Retinal pigment epithelial cell (primary cell): ENCODE measurements at places on chromosomes 2 and 18.

DNA sequence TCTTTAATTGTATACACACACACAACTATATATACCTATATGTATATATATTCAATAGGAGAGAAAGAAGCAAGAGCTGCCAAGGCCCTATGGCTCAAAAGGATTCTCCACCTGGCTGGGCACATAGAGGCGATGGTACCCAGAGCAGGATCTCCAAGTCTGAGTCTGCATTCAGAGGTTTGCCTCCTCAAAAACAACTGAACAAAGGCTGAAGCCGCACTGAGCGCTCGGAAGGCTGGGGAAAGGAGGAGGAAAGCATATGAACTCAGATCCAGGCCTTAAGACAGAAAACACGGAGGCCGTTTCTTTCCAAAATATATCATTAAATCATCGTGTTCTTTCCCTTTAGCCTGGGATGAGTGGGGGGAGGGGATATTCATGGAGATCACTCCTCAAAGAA lies 3.6 kb downstream of the HOXD12 start:
- no peak for DNase-seq

DNA sequence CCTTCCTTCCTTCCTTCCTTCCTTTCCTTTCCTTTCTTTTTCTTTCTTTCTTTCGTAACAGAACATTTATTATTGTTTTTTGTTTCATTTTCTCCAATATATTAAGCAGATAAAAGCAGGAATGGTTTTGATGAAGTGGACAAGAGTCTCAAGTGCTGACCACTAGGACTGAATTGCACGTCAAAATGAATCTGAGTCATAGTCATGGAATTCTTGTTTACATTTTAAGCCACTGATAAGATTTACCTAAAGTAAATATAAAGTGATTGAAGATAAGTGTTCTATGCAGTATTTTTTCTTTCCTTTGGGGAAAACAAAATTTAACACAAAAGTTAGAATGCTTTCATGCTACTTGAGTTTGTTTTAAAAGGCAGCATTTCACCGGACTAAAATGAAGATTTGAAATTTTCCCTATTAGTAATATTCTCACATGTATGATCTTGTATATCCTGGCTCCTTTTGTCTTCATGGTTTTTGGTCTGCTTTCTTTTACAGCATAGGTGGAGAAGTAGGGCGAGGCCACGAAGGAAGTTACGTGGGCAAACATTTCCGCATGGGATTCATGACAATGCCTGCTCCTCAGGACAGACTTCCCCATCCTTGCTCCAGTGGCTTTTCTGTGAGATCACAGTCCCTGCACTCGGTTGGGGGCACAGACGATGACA lies 113.5 kb downstream of the NYAP2 start:
- peak; percentile 66 for DNase-seq

DNA sequence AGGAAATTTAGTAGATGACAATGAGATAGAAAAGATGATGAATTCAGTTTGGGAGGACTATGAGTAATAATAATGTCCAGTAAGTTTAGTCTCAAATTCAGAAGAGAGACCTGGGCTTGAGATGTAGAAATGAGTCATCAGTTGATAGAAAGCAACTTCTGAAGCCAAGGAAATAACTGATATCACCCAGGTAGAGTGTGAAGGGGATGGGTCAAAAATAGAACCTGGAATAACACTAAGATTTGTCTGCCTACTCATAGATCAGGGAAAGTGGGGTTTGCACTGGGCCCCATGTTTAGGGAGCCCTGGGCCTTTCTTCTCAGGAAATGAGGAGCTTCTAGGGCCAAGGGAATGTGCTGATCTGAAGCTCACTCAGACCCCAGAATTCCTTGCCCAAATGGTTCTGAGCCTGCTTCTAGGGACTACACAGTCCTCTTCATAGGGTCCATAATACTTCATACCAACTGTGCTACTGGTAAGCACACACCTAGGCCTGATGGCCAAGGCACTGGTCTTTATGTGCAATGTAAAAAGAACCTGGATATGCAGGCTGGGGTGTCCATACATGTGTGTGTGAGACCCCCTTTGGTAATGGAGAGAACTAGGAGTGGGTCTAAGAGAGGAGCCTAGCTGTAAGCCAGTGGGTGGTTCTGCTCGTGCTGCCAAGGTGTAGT lies 141.2 kb downstream of the IKZF2 start:
- DNase-seq, result no peak

GRCh38 chr2:135494503-135494902 lies 36.5 kb downstream of the ZRANB3 start:
- peak; percentile 0 for DNase-seq

DNA sequence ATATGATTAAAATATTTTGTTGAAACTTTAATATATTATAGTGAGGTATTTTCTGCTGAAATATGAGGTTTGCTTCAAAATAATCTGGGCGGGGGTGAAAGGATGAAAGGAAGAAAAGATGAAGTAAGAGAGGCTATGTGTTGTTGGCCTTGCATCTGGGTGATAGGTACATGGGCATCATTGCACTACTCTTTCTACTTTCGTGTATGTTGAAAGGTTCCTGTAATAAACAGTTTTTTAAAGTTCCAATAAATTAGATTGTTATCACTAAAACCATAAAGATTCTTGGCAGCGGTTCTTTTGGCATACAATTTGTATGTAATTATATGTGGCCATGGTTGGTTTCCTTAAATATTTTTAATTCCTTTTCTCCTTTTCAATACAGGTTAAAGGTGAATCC lies 23.6 kb upstream of the MSH2 start:
- no peak for DNase-seq

DNA sequence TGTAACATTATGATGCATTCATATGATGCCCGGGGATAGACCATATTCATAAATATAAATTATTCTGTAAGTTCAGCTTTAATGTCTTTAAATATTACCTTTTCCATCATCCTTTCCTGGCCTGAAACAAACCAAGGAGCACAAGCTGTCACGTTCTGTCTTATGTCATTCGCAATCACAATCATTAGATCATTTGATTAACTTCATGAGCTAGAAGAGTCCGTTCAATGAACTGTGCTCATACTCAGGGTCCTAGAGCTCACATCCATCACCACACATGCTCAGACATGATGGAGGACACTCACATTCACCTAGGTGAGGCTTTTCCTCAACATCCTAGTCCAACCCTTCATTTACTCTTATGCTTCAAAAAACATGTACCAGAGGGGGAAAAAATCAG lies 599.0 kb upstream of the ID2 start:
- no peak for DNase-seq

DNA sequence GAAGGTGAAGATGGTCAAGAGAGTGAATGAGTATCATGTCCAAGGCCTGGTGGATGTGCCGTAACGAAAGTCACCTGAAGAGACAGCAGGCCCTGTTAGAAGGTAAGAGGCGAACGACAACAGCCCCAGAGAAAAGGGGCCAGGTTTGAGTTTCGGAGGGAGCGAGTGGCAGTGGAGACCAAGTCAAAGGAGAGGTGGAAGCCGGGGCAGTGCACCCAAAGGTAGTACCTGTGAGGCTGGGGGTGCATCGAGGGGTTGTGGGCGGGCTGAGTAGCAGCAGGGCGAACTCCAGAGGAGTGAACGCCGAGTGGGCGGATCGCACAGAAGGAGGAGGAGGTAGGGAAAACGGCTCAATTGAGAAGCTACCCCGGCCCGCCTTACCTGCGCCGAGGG lies 358 bp downstream of the USP37 start:
- no peak for DNase-seq

- DNase-seq, result no peak
Observed at GRCh38 chr2:231533777-231534125, 3.5 kb upstream of the NMUR1 start.

GRCh38 chr2:46924608-46925007 lies 9.0 kb upstream of the MCFD2 start:
- DNase-seq, result no peak

- DNase-seq, result no peak
Observed at GRCh38 chr2:155062250-155062921, 363.9 kb downstream of the KCNJ3 start.

- DNase-seq, result peak; percentile 16
Observed at GRCh38 chr18:70072678-70073077, 125.0 kb upstream of the CD226 start.

DNA sequence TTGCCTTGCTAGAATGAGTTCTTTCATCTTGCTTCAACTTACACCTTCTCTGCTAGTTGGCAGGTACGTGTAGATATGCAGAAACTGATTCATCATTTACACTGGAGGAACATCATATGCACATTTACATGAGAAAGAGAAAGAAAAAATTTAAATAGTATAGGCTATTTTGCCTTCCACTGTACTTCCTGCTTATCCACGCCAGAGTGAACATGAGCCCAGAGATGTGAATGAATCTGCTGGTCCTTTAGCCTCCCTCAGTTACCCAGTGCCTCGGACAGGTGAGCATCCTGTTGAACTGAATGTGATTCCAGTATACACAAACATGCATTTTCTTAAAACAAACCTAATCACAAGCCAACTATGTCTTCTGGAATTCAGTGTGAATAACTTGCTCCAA lies 83.6 kb downstream of the SESTD1 start:
- no peak for DNase-seq

- no peak for DNase-seq
Observed at GRCh38 chr2:223046470-223047040, 5.4 kb upstream of the KCNE4 start.

- no peak for DNase-seq
Observed at GRCh38 chr2:24330161-24330560, 30.2 kb downstream of the ITSN2 start.

DNA sequence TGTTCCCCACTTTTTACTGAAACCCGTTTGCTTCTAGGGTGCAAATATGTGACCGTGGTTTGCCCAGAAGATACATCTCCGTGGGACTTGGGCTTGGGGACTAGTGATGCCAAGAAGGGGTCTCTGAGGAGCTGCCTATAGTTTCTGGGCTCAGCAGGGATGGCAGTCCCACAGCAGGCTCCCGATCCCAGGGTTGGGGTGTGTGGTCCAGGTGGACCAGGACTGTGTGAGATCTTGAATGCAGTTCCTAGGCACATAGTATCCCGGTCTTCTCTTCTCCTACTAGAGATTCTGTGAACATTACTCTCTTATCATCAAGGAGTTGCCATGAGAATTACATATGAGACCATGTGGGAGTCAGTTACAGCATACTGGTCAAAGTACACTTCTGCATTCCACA lies 435.8 kb upstream of the SPRED2 start:
- no peak for DNase-seq

DNA sequence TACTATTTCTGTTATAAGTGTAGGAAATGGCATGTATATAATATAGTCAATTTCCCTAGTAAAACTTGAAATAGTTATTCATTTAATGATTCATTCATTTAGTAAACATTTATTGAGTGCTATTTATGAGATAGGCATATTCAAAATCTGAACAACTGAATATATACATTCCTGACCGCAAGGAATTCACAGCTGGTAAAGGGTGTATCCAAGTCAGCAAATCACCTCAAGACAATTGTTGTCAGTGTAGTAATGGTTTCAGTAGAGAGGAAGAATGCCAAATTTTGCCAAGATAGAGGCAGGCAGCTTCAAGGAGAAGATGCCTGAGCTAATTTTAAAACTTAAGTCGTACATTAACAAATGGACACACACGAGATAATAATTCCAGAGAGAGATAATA lies 89.8 kb upstream of the CHST9 start:
- no peak for DNase-seq

GRCh38 chr2:168147830-168148794 lies 99.3 kb downstream of the STK39 start:
- no peak for DNase-seq
